ENCODE measurements at places on chromosomes 5 and 9. TPM values are rescaled to one million over a fixed set of nuclear protein-coding genes. Genes with fewer than 3 reads are reported as not detected.

- no peak for DNase-seq
Measured at GRCh38 chr9:130589754-130590153, 10.4 kb downstream of the FUBP3 start.

DNA sequence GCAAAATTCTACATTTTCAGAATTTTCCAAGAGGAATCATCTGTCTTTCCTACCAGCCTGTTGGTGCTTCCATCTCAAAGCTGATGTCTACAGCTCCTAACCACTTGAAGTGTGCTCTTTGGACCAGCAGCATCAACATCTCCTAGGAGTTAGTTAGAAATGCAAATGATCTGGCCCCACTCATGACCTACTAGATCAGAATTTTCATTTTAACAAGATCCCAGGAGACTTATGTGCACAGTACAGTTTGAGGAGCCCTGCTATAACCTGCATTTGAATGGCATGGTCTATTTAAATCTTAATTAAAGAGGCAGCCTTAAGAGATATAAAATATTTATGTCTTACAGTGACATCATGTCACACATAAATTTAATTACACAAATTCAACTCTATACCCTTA lies 33.8 kb downstream of the ITK start:
- no peak for DNase-seq

DNA sequence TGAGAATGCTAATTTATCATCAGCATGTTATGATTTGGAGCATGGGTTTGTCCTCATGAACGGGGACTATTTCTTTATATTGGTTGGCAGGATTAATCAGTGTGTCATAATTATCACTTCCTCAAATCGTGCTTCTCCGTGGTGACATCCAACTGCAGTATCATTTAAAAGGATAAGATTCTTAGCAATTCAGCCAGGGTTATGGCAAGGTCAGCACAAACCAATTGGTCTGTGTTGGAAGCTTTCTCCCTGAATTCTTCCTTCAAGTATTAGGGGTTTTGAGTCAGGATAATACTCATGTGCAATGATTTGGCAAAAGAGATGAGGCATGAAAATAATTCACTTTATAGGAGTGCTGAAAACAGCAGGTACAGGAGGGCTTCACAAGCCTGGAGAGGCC lies 5.5 kb upstream of the CAMLG start:
- no peak for DNase-seq

DNA sequence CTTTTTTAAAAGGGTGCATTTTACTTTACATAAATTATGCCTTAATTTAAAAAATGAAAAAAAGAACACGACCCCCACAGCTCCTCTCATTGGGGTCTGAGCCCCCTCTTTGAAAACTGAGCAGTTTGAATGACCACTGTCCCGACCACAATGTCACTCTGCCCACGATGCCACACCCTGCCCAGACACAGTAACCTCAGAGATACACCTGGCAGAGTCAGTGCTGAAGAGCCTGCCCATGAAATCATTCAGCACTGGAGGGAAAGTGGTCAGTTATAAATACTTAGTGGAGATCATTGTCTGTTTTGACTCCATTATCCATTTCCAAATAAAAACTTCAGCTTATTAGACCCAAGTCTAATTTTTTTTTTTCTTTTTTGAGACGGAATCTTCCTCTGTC lies 49.3 kb downstream of the DNAJC21 start:
- DNase-seq = no peak

GRCh38 chr5:43244823-43245565 lies 53.0 kb downstream of the NIM1K start:
- no peak for DNase-seq

DNA sequence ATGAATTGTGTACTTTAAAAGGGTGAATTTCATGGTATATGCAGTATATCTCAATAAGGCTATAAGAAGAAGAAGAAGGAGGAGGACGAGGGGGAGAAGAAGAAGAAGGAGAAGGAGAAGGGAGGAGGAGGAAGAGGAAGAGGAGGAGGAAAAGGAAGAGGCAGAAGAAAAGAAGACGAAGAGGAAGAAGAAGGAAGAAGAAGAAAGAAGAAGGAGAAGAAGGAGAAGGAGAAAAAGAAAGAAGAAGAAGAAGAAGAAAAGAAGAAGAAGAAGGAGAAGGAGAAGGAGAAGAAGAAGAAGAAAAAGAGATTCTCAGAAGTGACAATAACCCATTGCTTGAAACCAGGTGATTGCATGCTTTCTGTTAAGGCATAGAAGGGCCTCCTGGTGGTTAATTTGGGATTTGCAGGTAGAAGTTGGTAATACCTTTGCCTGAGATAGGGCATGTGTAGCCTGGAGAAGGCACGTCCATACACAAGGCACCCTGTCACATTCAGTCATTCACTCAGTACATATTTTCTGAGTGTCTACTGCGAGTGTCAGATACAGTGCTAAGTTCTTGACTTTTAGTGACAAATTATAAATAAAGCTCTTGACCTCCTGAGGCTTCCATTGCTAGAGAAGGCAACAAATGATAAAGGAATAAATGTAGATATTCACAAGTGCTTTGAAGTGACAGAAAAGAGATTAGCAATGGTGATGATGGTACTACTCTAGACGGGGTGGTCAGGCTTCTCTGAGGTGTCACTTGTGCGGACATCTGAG lies 231.3 kb downstream of the NPR3 start:
- DNase-seq = peak; percentile 6

GRCh38 chr5:122375801-122376200 lies 63.8 kb downstream of the SNCAIP start:
- no peak for DNase-seq

GRCh38 chr5:134975843-134976242 lies 8.1 kb downstream of the CATSPER3 start:
- DNase-seq = no peak

DNA sequence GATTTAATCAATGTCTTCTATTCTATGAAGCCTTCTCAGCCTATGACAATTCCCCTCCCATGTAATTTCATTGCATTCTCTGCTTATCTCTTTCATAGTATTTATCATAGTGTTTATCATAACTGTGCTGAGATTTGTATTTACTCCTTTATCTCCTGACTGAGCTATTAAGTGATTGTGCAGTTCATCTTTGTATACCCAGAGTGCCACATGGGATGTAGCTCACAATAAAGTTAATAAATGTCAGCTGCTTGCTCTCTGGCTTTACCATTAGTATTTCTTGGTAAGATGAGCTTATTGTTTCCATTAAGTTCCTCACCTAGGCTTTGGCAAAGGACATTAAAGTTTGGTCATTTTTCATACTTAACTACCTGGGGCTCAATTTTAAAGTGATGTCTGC lies 275.1 kb upstream of the MPDZ start:
- no peak for DNase-seq

DNA sequence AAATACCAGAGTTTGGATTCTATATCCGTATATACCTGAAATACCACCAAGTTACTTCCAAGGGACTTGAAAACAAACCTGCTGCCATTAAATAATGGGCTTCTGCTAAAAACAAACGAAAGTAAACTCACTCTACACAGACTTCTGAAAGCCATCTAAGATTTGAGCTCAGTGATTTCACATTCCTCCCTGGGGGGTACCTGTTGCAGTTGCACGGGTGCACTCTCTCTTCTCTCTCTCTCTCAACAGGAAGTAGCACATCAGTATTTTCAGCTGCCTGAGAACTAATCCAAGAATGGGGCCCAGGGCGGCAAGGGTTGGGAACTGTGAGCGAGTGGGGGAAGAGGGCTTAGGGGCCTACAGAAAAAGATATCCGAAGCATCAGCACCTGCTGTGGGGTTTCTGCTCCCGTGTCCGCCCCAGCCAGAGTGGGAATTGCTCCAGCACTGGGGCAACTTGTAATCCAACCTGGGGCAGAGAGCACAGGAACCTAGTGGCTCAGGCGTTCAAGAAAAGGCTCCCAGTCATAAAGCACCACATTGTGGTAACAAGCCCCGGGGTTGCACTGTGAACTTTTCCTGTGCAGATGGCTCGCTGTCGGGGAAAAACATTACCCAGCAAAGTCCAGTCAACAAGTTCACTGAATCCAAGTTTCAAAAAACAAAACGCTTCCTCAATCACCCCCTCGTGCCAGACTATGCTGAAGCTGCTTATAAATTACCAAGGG lies 99.8 kb downstream of the EFNA5 start:
- peak; percentile 10 for DNase-seq

DNA sequence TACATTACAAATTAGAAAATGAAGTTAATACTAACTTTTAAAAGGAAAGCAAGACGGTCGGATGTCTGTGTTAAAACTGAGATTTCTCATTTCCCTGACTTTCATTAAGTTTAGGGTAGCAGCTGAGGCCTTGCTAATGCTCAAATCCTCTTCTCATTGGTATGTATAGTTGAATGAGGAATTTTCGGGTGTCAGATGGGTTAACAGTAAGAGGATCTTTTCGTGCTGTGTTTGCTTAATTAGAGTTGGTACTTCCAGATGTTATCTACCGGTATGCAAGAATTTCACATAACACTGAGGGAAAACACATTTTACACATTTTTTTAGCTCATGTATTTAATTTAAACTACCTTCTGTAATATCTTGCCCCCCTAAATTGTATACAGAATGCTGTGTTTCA lies 168.2 kb upstream of the CTNND2 start:
- DNase-seq = no peak

DNA sequence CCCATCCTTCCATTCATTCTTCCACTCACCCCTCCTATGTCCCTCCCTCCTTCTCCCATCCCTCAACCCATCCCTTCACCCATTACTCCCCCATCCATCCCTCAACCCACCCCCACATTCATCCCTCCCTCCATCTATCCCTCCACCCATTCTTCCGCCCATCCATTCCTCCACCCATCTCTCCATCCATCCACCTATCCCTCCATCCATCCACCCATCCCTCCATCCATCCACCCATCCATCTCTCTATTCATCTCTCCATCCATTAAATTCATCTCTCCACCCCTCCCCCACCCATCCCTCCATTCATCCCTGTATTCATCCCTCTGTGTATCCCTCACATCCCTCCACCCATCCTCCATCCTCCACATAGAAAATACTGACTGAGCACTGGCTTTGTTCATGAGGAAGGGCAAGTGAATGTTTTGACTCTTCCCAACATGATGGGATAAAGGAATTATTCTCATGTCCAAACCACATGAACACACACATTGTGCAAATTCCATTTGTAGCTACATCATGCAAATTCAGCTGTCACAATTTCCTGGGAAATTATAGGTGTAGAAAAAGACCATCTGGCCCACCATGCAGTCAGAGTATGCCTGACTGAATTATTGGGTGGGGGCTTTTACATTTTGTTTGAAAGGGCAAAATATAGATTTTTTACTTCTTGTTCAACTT lies 6.9 kb upstream of the VAV2 start:
- DNase-seq = no peak

- DNase-seq = no peak
Measured at GRCh38 chr5:153809166-153809565, 229.5 kb downstream of the FAM114A2 start.

GRCh38 chr9:71072587-71072986 lies 48.8 kb downstream of the TRPM3 start:
- no peak for DNase-seq

GRCh38 chr5:5770825-5771224 lies 348.3 kb downstream of the ICE1 start:
- no peak for DNase-seq

GRCh38 chr9:7348692-7349091 lies 450.9 kb downstream of the DMAC1 start:
- DNase-seq = no peak

- DNase-seq = peak; percentile 44
Measured at GRCh38 chr5:93621327-93621798, 38.3 kb downstream of the NR2F1 start.

GRCh38 chr5:17989036-17989435 lies 354.8 kb downstream of the TAF11L14 start:
- DNase-seq = no peak

GRCh38 chr5:161030229-161030628 lies 178.2 kb upstream of the ATP10B start:
- no peak for DNase-seq

DNA sequence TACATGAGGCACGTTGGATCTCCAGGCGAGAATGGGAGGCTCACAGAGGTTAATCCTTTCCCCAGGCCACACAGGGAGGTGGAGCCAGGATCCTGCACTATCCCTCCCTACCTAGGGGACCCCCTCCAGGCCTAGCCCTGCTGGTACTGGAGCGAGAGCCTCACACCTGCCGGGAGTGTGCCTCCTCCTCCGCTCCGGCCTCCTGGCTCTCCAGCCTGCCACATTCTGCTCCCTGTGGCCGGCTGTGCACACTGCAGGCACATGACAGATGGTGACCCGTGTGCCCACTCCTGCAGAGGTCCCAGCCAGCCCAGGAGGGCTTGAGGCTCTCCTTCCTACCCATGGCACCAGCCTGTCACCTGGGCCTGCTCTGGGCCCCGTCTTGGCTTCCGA lies 93.4 kb downstream of the RXRA start:
- no peak for DNase-seq

DNA sequence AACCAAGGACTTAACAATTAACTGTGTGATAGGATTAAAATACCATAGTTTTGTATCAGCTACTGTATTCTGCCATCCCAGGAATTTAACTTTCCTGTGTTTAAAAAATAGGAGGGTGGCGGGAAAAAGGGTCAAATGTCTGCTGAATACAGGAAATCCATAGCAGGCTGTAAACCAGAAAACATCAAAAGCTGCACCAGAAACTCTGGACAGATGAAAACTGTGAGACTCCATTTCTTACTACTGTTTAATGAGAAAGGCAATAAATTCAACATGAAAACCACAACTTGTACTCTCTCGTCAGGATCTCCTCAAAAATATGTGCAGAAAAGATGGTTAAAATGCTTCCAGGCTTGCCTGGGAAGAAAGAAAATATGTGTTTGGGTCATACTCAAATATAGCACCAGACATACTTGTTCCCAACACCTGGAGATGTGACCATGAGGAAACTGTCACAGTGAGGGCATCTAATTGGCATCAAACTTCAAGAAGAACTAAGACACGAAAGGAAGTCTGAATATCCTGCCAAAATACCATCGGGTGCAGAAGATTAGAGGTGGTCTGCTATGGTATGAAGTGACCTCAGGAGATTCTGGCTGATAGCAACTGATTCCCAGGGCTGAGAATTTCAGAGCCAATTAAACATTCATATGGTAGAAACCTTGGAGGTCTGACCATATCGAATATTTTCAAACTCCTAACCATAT lies 164.7 kb upstream of the TARS1 start:
- DNase-seq = no peak

- peak; percentile 64 for DNase-seq
Measured at GRCh38 chr9:127397646-127398274, 791 bp downstream of the SLC2A8 start.

DNA sequence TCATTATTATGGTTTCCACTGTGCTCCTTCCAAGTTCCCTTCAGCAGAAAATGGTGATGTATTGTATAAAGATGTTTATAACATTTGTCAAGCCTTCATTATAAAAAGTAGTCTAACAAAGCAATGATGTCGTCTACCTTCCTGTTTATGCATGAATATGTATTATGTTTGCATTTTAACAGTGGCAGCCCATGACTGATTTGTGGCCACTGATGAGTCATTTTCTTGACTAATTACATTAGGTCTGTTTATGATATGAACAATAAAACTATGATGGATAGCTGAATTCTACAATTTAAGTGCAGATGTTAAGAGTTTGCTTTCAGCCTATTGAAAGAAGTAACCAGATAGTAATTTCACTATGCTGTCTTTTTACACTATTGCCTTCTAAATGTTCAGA lies 75.4 kb upstream of the ADAMTS19 start:
- DNase-seq = no peak

The SUSD3 gene
- total RNA-seq = 41.0 TPM

The DMRTA1 gene
- total RNA-seq = not detected

The SARDH gene
- total RNA-seq = 0.07 TPM

The CDH9 gene
- not detected for total RNA-seq

The INSYN2B gene
- total RNA-seq = not detected

The DDX4 gene
- not detected for total RNA-seq

The STC2 gene
- total RNA-seq = not detected

The PCDHGB6 gene
- 2.2 TPM for total RNA-seq

The IL17B gene
- total RNA-seq = not detected

The MSX2 gene
- total RNA-seq = not detected

The CYLC2 gene
- not detected for total RNA-seq

The DDX46 gene
- 80.9 TPM for total RNA-seq

The GAPT gene
- total RNA-seq = 40.6 TPM

Measured in B cell (primary cell).